NCI-H1417 treated with DMSO at 0.1 percent for 48 hours (cell line): ENCODE measurements at places on chromosomes 12 and 14.

DNA sequence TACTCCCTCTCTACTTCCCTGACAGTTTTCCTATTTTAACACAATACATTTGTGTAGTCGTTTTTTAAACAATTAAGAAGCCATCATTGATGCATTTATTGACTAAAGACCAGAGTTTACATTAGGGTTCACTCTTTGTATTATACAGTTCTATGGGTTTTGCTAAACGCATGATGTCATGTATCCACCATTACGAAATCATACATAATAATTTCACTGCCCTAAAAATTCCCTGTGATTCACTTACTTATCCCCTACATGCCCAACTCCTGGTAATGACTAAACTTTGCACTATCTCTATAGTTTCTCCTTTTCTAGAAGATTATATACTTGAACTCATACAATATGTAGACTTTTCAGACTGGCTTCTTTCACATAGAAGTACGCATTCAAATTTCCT is 1016.5 kb upstream of the FOXG1 start:
- no peak for DNase-seq

DNA sequence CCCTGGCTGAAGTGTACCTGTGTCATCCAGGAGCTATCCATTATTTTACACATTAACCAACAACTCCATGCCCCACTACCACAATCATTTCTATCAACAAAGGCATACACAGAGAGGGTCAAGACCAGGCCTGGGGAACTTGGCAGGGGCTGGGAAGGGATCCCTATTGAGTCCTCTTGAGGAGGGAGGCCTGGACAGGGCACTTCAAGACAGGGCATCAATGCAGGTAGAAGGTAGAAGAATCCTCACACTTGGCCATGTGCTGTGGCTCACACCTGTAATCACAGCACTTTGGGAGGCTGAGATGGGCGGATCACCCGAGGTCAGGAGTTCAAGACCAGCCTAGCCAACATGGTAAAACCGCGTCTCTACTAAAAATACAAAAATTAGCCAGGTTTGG is 13.4 kb upstream of the ANKRD33 start:
- no peak for DNase-seq

GRCh38 chr12:10638728-10639127 is 25.3 kb upstream of the MAGOHB start:
- no peak for DNase-seq

DNA sequence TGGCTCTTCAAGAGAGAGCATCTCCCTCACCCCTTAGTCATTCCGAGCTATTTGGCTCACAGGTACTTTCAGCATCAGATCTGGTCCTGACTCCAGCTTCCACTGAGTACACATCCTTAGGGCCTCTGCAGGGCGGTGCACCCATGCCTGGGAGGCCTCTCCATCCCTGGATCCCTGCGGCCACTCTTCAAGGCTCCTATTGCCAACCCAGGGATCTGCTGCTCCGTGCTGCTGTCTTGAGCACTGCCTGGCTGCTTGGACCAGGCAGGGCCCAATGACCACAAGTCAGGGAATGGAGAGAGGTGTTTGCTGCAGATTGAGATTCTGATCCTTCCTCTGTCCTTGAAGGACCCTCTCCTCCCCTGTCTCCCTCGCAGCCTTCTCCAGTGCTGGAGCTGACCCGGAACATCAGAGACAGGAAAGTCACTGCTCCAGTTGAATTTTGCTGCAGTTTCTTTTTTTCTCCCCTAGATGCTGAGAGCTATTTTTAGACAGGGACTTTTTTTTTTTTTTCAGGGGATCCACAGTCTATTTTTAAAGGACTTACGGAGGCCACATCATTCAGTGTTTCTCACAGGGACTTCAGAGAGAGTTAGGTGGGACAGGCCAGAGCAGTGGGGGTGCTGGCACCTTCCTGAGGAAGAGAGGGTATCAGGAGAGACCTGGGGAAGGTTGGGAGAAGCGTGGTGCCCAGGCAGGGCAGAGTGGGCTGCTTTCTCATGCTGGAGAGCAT is 50.1 kb upstream of the KCNA1 start:
- DNase-seq = no peak

DNA sequence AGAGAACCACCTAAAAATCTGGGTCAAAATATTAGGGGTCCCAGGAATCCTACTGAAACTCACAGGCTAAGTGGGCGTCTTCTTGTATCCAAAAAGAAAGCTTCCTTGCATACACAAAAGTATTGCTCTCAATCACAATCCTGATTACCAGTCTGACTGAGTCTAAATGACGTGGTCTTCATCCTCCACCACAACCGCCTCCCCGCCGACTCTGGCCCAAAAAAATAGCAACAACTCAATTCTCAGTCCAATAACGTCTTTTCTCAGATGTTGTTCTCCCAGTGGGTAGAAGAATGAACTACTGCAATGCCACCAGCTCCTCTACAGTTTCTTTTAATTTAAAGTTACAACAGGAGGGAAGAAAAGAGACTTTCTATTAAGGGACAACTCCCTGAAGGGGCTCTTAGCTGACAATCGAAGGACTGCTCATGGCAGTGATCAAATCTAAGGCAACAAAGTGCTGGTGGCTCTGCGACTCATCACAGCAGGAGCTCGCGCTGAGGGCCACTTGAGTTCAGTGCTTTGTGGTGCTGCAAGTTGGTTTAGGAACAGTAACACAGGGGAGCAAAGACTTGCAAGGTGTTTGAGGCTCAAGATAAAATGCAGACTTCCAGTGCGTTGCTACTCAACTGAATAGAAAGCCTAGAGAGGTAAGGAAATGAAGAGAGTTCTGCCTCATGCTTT is 394.1 kb downstream of the BCAT1 start:
- DNase-seq = no peak

- DNase-seq = no peak
These were observed 13.2 kb upstream of the KRT78 start for GRCh38 chr12:52862023-52862422.

GRCh38 chr14:55867719-55868118 is 250.5 kb upstream of the PELI2 start:
- DNase-seq = no peak

- DNase-seq = no peak
These were observed 269.9 kb downstream of the DUSP6 start for GRCh38 chr12:89082370-89082753.

DNA sequence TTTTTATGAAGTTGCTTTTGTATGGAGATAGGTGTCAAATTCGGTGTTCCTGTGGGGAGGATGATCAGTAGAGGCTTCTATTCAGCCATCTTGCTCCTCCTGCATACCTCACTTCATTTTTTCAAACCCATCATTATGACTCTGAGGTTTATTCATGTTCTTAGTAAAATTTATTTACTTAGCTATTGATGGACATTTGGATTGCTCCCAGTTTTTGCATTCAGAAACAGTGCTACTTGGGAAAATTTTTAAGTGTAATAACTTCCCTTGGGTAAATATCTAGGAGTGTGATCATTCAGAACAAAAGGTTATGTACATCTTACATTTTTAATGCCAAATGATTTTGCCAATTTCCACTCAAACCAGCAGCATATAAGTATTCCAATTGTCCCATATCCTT is 208.3 kb downstream of the SYNE2 start:
- no peak for DNase-seq

DNA sequence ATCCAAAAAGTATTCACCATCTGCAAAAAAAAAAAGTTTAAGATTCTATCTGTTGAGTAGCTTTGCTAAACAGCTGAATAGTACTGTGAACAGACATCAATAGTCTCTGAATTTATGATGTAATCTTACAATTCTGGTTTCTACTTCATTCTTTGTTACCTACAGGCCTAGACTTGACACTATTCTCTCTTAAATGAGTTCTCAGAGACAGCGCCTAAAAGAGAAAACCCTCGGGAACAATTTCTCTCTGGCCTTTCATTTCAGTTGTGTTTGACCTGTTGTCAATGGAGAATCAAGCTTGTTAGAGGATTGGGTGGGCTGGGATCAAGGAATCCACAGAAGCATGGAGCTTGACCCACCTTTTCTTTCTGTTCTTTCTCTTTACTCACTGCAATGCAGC is 5.9 kb upstream of the TWF1 start:
- DNase-seq = no peak

GRCh38 chr12:1281683-1282366 is 290.8 kb downstream of the ERC1 start:
- DNase-seq = no peak

DNA sequence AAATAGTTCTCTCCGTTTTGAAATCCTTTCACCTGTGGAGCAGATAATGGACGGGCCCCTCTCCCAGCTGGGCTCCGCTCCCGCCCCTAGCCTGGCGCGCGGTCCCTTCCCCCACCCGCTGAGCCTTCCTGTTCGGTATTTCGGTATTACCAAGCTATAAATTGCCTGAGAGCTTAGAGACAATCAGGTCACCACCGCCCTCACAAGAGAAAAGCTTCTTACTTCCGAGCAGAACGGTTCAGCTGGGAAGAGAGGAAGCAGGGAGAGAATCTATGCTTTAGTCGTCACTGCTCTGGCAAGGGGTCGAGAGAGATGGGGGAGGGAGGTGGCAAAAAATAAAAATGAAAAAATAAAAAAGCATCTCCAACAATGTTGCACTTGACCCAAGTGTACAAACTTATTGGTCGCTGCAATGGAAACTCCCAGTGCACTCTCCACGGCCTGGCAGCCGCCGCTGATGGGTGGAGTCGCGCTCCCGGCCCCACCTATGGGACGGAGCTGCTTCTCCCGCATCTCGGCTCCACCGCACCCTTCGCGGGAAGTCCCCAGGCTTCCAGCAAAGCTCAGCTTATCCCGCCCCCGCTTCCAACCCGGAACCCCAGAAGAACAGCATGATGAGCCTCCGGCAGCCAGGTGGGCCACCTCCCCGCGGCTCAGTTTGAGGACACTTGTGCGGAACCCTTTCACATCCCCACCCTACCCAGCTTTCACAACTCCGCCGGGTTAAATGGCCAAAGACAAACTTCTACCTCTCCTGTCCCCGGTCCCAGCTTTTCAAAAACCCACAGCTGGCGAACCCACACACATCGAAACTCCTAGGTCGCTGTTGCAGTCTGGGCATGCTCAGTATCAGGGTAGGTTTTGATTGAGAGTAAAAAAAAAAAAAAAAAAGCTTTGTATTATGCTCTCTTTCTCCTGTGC is 832 bp upstream of the SYT1 start:
- DNase-seq = peak; percentile 81

- DNase-seq = no peak
These were observed 6.0 kb upstream of the CSAD start for GRCh38 chr12:53186745-53187144.

GRCh38 chr14:91947475-91948184 is at the start of gene FBLN5:
Gene FBLN5 (minus strand): TSS chr14:91947694. CDS start chr14:91947229, 465 bp downstream.
- no peak for DNase-seq

GRCh38 chr14:37023875-37024565 is 148.4 kb downstream of the SLC25A21 start:
- DNase-seq = no peak

GRCh38 chr12:26668230-26668629 is 164.8 kb downstream of the ITPR2 start:
- no peak for DNase-seq

DNA sequence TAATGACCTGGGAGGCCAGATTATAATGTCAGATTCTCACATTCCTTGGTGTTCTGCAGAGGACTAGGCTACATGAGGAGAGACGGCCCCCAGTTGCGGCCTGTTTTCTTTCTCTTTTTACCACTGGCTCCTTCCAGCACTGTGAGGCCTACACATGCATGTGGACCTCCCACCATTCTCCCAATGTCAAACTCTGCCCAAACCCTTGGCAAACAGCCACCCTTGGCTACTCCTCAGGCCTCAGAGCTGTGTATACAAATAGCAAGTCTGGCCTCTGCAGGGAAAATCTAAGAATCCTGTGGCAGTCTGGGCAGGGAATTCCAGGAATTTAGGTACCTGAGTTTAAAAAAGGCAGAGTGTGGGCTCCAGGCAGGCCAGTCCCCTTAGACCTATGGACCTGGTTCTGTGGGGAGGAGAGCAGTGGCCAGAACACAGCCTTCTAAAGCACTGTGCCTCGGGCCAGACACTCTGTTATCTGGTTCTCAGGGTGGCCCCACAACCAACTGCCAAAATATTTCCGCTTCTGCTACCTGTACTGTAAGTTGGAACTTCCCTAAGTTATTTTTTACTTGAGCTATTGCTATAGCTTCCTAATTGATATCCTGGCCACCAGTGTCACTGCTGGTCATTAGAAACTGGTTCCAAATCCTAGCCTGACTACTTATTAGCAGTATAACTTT is 19.9 kb upstream of the NEDD1 start:
- DNase-seq = no peak

- no peak for DNase-seq
These were observed 59.2 kb downstream of the RASSF8 start for GRCh38 chr12:26017484-26018211.

DNA sequence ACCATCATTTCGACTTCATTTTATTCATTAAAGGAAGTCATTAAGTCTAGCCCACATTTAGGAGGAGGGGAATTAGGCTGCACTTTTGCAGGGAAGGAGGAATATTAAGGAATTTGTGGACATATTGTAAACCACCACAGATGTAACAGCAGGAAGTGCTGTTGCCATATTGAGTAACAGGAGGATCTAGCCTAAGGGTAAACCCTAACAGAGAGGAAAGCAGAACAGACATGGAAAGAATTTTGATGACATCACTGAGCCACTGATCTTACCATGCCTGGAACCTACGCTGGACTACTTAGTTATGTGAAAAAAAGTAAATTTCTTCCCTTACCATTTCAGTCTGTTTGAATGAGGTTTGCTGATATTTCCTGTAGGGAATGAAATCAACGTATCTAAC is 100.7 kb upstream of the ATF7IP start:
- DNase-seq = no peak

DNA sequence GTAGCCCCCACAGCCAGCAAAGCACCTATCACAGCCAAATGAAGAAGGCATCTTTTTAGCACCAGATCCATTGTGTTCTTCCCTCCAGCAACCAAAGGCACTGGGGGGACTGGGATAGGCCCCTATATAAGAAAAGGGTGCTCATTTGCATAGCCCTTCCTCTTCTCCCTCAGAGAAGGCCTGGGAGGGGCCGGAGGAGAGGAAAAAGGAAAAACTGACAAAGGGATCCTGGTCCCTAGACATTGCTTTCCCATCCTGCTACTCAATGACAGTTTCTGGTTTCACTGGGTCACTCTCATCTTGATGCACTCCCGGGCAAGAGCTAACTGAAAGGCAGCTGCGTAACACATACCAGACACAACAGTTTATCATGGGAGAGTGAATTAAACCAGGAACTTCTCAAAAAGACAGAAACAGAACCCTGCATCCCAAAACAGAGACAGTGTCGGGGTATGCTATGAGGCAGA is at the start of gene PMEL:
TSS of gene PMEL (minus strand) at position 102 of the 467 bp plus-strand sequence. CDS start at position 71, 31 bp downstream.
- no peak for DNase-seq

GRCh38 chr12:30994274-30994673 is 67.7 kb downstream of the TSPAN11 start:
- no peak for DNase-seq

DNA sequence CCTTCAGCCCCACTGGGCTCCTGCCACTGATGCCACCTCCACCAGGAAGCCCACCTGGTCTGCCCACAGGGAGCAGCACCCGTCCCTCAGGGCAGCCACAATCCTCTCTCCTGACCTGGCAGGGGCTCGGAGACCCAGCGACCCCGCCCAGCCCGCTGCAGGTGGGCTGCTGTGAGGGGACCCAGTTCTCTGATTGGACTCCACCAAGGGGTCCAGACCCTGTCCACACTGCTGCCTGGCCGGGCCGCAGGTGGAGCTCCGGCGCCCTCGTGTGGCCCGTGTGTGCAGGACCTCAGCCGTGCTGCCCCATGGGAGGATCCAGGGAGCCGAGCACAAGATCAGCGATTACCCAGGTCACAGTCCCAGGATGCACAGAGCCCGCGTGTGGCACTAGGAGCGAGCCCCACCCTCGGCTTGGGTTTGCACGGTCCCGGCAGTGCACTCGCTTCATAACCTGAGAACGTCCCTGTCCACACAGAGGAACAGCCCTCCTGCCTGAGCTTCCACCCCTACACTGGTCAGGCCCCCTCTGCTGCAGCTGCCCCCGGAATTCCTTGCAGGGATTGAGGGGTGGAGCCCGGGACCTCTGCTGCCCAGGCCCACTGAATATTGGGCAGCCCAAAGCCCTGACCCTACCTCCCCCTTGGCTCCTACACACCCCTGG is 35.4 kb upstream of the TMEM179 start:
- DNase-seq = peak; percentile 5
